ENCODE measurements at places on chromosomes 2 and 18. TPM values are rescaled to one million over a fixed set of nuclear protein-coding genes. Genes with fewer than 3 reads are reported as not detected.

- no peak for DNase-seq
Measured at GRCh38 chr2:178498137-178498536, 17.9 kb downstream of the PLEKHA3 start.

- no peak for DNase-seq
Measured at GRCh38 chr2:107607054-107607453, 219.6 kb upstream of the RGPD4 start.

DNA sequence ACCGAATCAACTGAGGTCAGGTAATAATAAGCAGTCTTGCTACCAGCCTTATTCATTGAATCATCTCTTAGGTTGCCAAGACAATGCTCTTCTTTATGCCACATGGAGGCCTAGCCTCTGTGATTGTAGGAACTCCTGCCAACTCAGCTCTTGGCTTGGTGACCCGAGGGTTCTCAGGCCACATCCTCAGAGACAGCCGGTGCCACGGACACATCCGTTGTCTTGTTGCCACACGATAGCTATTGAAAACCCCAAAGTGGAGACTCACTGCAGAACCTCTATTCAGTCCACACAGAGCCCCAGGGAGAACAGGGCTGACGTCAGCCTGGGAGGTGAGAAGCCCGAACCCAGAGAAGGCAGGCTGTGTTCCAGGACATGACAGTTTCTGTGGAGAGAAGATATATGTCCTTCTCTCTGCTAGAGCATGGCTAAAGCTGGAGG lies 53.5 kb upstream of the TGFA start:
- no peak for DNase-seq

- DNase-seq: no peak
Measured at GRCh38 chr18:64399566-64399965, 250.7 kb upstream of the LINC00305 start.

- DNase-seq: no peak
Measured at GRCh38 chr2:95077530-95077825, 44.1 kb downstream of the MRPS5 start.

GRCh38 chr2:123144082-123144481 lies 881.0 kb upstream of the CNTNAP5 start:
- no peak for DNase-seq

DNA sequence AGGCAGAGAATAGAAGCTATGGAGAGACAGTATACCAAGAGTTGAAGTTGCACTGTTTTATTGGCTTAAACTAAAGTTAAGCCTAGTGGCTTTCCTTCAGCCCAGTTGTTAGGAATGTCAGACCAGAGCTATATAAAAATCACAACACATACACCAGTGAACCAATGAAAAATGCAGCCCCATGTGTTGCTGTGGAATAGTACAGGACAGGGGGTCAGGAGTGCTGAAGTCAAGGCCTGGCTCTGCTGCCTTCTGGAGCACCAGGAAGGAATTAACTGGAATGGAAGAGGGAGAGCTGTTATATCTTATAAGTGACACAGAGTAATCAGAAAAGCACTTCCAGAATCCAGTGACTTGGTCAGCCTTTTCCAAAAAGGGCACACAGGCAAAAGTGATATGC lies 58.9 kb downstream of the OSR1 start:
- no peak for DNase-seq

GRCh38 chr2:71749671-71750101 lies 296.3 kb downstream of the DYSF start:
- no peak for DNase-seq

GRCh38 chr2:8065191-8065590 lies 616.7 kb upstream of the ID2 start:
- DNase-seq: no peak

GRCh38 chr18:22566703-22567420 lies 149.1 kb upstream of the CTAGE1 start:
- DNase-seq: no peak

GRCh38 chr18:63894106-63894772 lies 6.7 kb downstream of the SERPINB2 start:
- no peak for DNase-seq

GRCh38 chr18:49926106-49926745 lies 112.9 kb upstream of the ACAA2 start:
- DNase-seq: no peak

DNA sequence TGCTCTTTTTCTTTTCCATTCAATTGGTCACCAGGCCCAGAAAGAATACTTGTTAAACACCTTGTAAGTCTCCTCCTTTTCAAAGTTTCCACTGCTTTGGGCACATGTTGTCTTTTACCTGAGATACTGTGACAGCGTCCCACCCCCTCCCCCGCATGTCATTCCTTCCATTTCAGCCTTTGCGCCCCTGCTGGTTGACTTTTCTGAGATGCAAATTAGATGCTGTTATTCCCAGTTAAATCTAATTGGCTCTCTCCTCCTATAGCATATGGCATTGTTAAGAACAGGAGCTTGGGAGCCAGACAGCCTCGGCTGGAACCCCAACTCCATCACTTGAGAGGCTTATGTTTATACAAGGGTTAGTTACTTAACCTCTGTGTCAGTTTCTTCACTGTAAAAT lies 80.3 kb upstream of the GAREM1 start:
- no peak for DNase-seq

DNA sequence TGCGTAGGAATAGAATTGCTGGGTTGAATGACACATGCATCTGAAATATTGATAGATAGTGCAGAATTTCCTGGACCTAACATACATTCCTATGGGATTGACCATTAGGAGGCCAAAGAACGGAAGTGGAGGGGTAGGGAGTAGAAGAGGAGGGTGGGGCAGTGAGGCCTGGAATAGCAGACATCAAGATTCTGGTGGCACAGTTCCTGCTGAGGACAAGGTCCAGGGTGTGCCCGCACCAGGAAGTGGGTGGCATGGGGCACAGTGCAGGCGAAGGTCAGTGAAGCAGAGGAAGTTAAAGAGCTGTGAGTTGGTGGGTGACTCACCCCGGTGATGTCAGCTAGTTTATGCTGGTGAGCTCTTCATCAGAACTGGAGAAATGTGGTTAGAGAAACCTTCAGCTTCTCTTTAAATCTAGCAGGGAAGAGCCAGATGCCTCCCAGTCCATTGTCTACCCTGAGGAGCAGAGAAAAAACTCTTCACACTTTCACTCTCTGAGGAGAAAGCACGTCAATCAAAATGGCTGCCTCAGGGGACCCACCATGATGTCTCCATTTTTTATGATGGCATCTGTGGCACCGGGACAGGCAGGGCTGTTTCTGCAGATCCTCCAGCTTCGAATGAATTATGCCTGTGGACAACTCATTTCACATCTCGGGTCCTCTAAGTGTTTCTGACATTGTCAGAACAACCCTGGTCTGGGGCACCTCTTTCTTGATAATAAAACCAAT lies 55.9 kb upstream of the CTLA4 start:
- DNase-seq: no peak

UGT1A10 gene
- not detected for polyA plus RNA-seq

EN1 gene
- polyA plus RNA-seq: not detected

PARD3B gene
- 37.3 TPM for polyA plus RNA-seq

FAP gene
- polyA plus RNA-seq: 5.5 TPM

CRYGC gene
- polyA plus RNA-seq: not detected

REEP1 gene
- 3.5 TPM for polyA plus RNA-seq
